ENCODE measurements at places on chromosomes 1 and 21. TPM values are rescaled to one million over a fixed set of nuclear protein-coding genes. Genes with fewer than 3 reads are reported as not detected.

DNA sequence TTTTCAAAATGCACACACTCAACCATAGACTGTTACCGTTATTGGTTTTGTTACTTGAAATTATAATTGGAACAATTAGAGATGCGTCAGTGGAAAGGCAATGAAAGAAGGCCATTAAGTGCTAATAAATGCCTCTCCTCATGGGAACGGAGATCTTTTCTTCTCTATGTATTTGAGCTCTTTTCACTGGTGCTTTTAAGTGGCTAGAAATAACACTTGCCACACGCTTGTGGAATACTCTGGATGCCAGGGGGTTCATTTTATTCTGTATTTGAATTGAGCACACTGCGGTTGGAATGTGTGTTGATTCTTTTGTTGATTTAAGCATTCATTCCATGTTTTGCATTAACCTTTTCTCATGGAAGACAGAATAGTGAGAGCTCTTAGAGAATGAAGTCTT lies 68.4 kb downstream of the DNM3 start:
- H3K4me1 ChIP-seq, result peaks cover 23% of the 10 kb centered on the region
- H3K27me3 ChIP-seq, result no peaks in the 10 kb centered on the region
- DNase-seq, result no peak
- H3K36me3 ChIP-seq, result no peaks in the 10 kb centered on the region
- no peak overlapping the region for H3K4me3 ChIP-seq
- no peak overlapping the region for H3K27ac ChIP-seq

The TMEM82 gene
- total RNA-seq, result not detected

- no peaks in the 10 kb centered on the region for H3K4me1 ChIP-seq
- no peaks in the 10 kb centered on the region for H3K36me3 ChIP-seq
- DNase-seq, result no peak
- H3K27ac ChIP-seq, result no peak overlapping the region
- H3K4me3 ChIP-seq, result no peak overlapping the region
- H3K27me3 ChIP-seq, result no peaks in the 10 kb centered on the region
Observed at GRCh38 chr1:125064481-125064880, 3879.7 kb downstream of the SRGAP2C start.

DNA sequence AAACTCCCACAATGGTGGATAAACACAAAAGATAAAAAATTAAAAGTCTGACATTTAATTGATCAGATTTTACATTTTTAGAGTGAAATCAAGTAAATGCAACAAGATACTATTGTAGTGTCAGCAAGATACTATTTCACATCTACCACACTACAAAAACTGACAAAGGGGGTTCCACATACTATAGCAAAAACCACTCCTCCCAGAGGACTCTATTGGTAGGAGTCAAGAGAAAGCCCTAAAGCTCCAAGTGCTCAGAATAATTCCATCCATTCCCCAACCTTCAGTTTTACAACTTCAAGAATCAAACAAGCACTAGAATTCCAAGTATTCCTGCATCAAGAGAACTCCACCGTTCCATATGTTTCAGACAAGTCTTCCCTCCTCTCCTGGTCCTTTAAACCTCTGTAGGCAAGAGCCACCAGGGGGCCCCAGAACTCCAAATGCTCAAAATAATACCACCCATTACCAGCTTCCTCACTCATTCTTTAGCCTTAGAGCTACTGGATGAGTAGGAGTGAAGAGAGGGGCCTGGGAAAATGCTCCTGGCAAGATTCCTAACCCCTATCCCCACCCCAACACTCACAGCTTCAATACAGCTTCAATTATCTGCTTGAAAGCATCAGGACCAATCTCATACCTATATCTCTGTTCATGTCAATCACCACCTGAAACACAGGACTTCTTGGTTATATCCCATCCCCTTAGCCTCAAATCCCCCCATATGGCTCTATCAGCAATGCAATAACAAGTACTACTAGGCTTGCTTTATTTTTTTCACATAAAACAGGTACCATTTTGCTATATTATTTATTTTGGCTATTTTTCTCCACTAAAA lies 9.9 kb downstream of the TOR1AIP2 start:
- no peaks in the 10 kb centered on the region for H3K27me3 ChIP-seq
- peaks cover 30% of the 10 kb centered on the region for H3K36me3 ChIP-seq
- no peak for DNase-seq
- H3K4me3 ChIP-seq, result no peak overlapping the region

- no peaks in the 10 kb centered on the region for H3K36me3 ChIP-seq
- H3K4me1 ChIP-seq, result no peaks in the 10 kb centered on the region
- H3K27ac ChIP-seq, result no peak overlapping the region
- no peak for DNase-seq
- H3K4me3 ChIP-seq, result no peak overlapping the region
- H3K27me3 ChIP-seq, result peaks cover 26% of the 10 kb centered on the region
Observed at GRCh38 chr1:34444516-34444915, 267.8 kb downstream of the C1orf94 start.

- H3K4me1 ChIP-seq, result peaks cover 78% of the 10 kb centered on the region
- H3K36me3 ChIP-seq, result no peaks in the 10 kb centered on the region
- peak overlapping the region; percentile 62 for H3K27ac ChIP-seq
- H3K4me3 ChIP-seq, result peak overlapping the region; percentile 21
- H3K27me3 ChIP-seq, result no peaks in the 10 kb centered on the region
- DNase-seq, result peak; percentile 79
Observed at GRCh38 chr21:39632796-39633442, 20.2 kb downstream of the B3GALT5 start.

DNA sequence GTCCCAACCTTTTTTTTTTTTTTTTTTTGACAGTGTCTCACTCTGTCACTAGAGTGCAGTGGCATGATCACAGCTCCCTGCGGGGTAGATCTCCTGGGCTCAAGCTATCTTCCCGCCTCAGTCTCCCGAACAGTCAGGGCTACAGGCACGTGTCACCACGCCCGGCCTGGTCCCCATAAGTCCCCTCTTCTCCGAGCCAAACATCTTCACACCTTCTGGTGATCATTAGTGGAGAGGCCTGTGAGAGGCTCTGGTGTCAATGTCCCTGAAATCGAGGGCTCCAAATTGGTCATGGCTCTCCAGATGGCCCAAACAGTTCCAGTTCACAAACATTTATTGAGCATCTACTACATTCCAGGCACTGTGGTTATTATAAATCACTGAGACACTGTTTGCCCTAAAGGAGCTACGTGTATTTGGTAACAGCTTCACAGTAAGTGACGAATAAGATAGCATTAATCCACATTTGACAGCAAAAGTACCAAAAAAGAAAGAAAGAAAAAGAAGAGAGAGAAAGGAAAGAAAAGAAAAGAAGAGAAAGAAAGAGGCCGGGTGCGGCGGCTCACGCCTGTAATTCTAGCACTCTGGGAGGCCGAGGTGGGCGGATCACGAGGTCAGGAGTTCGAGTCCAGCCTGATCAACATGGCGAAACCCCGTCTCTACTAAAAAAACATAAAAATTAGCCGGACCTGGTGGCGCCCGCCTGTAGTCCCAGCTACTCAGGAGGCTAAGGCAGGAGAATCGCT lies 867 bp upstream of the TIMM17A start:
- no peaks in the 10 kb centered on the region for H3K27me3 ChIP-seq
- no peak for DNase-seq
- H3K27ac ChIP-seq, result peak overlapping the region; percentile 79
- H3K4me1 ChIP-seq, result peaks cover 10% of the 10 kb centered on the region
- peaks cover 17% of the 10 kb centered on the region for H3K36me3 ChIP-seq

The GPR52 gene
- 0.34 TPM for total RNA-seq

GRCh38 chr21:14956807-14957206 lies 108.0 kb downstream of the NRIP1 start:
- H3K36me3 ChIP-seq, result no peaks in the 10 kb centered on the region
- no peak overlapping the region for H3K4me3 ChIP-seq
- H3K4me1 ChIP-seq, result peaks cover 4% of the 10 kb centered on the region
- no peak for DNase-seq
- no peaks in the 10 kb centered on the region for H3K27me3 ChIP-seq

DNA sequence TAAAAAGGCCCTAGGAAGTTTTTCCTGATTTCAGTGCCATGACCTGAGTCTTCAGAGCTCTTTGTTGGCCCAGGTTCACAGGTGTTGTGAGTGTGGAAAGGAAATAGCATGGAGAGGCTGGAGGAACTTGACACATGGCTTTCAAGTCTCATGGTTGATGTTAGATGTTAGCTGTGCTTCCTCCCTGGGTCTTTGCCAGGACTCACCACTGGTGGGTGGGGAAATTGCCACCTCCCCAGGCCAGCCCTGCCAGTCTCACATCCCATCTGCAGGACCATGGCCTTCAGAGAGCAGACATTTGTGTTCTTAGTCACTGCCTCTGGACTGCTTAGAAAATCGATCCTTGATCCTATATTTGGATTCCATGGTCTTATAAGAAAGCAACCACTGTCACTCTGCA lies 383.2 kb downstream of the DISC1 start:
- no peaks in the 10 kb centered on the region for H3K36me3 ChIP-seq
- H3K4me1 ChIP-seq, result no peaks in the 10 kb centered on the region
- no peaks in the 10 kb centered on the region for H3K27me3 ChIP-seq
- no peak for DNase-seq
- H3K27ac ChIP-seq, result no peak overlapping the region
- H3K4me3 ChIP-seq, result no peak overlapping the region

The GCSAML gene
- not detected for total RNA-seq

DNA sequence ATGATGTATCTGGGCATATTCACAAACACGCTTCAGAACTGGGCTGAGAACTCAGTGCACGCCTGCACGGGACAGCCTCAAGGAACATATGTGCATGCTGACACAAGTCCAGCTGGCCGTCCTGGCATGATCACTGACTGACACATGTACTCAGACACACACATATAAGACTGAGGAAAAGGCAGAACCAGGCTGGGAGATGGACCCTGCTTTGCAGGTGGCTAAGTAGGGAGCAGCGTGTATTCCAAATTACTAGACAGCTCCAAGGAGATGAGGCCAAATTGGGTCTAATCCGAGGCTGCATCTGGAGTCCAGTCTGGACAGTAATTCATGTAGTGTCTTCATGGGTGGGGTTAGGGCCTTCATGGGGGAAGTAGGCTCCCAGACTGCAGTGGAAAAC lies 41.4 kb upstream of the GJB5 start:
- peaks cover 2% of the 10 kb centered on the region for H3K27me3 ChIP-seq
- no peaks in the 10 kb centered on the region for H3K4me1 ChIP-seq
- DNase-seq, result no peak
- H3K36me3 ChIP-seq, result no peaks in the 10 kb centered on the region
- H3K4me3 ChIP-seq, result no peak overlapping the region

The ST6GALNAC5 gene
- 1.2 TPM for total RNA-seq

DNA sequence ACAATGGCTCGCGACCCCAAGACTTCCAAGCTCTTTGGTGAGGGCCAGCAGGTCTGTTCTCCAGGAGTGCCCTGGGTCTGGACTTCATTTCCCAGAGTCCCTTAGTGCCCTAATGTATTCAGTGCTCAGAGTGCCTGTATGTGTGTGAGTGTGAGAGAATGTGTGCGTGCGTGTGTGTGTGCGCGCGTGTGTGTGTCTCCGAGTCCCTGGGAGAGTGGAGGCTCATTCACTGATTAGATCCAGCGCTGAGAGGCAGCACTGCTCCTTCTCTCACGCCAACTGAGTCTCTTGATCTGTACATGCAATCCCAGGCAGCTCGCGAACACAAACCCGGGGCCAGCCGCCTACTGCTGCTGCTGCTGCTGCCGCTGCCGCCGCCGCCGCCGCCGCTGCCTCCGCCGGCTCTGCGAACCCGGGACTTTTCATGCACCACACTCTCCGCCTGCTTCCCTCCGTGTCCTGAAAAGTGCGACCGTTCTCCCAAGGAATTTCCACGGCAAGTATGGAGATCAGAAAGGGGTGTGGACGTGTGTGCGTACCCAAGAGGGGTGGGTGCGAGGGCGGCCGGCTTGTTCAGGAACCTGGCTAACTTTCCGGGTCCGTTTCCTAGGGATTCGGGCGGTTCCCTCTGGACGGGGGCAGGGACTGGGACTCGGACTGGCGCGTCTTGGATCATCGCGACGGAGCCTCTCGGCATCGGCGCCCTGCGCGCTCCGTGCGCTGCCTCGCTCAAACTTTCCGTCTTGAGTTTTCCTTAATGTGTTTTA lies at the start of gene RNF220:
TSS of gene RNF220 (plus strand) at position 225 of the 767 bp plus-strand sequence.
- no peaks in the 10 kb centered on the region for H3K27me3 ChIP-seq
- peak within 1 kb of the TSS; percentile 51 for H3K27ac ChIP-seq
- H3K4me3 ChIP-seq, result peak within 1 kb of the TSS; percentile 82

The CLDN8 gene
- total RNA-seq, result not detected
